ENCODE measurements at places on chromosomes 1 and 21. TPM values are rescaled to one million over a fixed set of nuclear protein-coding genes. Genes with fewer than 3 reads are reported as not detected.
A peak's percentile ranks its signal among the peaks of the same experiment; 100 is the strongest.

Gene PTGER3
- total RNA-seq, result 0.26 TPM

Gene SLC37A1
- total RNA-seq, result 34.8 TPM

Gene OLFML2B
- 1.4 TPM for total RNA-seq

DNA sequence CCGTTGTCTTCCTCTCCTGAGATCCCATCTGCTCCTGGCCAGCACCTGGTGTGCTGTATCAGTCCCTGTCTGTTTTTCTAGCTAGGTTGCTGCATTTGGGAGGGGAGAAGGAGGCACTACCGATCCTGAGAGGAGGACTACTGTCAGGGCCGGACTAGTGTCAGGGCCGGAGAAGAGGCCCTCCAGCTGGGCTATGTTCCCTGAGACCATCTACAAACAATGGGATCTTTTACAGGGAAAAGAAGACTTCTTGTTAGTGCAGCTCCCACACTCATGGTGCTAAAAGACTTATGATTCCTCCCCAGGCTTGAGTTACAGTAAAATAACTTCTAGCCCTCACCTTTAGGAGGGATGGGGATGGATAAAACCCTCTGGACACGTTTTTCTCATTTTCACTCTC is 141.0 kb upstream of the TNR start:
- peaks cover 3% of the 10 kb centered on the region for H3K4me1 ChIP-seq
- H3K36me3 ChIP-seq, result no peaks in the 10 kb centered on the region
- no peak overlapping the region for H3K27ac ChIP-seq
- peaks cover 13% of the 10 kb centered on the region for H3K27me3 ChIP-seq
- no peak overlapping the region for H3K4me3 ChIP-seq
- DNase-seq, result no peak

Gene MMEL1
- 0.59 TPM for total RNA-seq

GRCh38 chr1:30660241-30660640 is 63.1 kb downstream of the MATN1 start:
- no peak overlapping the region for H3K4me3 ChIP-seq
- H3K27ac ChIP-seq, result no peak overlapping the region
- H3K4me1 ChIP-seq, result peaks cover 4% of the 10 kb centered on the region

GRCh38 chr1:7228252-7228961 is 443.2 kb downstream of the CAMTA1 start:
- H3K27ac ChIP-seq, result no peak overlapping the region
- no peaks in the 10 kb centered on the region for H3K36me3 ChIP-seq
- no peaks in the 10 kb centered on the region for H3K27me3 ChIP-seq
- DNase-seq, result no peak
- no peak overlapping the region for H3K4me3 ChIP-seq

Gene CYP4A22
- total RNA-seq, result not detected

- no peak overlapping the region for H3K27ac ChIP-seq
- DNase-seq, result no peak
- no peak overlapping the region for H3K4me3 ChIP-seq
Measured at GRCh38 chr1:175863299-175864050, 120.1 kb upstream of the TNR start.

DNA sequence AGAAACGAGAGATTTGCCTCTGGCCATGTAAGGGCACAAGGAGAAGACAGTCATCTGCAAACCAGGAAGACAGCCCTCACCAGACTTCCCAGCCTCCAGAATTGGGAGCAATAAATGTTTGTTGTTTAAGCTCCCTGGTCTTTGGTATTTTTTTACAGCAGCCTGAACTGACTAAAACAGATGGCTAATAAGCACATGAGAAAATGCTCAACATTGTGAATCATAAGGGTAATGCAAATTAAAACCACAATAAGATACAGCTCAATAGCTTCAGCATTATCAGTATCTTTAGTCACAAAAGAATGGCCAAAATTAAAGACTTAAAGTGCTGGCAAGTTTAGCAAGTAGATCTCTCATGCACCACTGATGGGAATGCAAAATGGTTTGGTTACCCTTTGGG is 11.7 kb downstream of the UBE2G2 start:
- no peaks in the 10 kb centered on the region for H3K4me1 ChIP-seq
- no peak for DNase-seq
- H3K27ac ChIP-seq, result no peak overlapping the region
- H3K27me3 ChIP-seq, result no peaks in the 10 kb centered on the region
- H3K36me3 ChIP-seq, result peaks cover 44% of the 10 kb centered on the region

GRCh38 chr1:160374306-160375110 is 7.6 kb downstream of the NHLH1 start:
- DNase-seq, result peak; percentile 63
- H3K27ac ChIP-seq, result no peak overlapping the region
- H3K4me1 ChIP-seq, result peaks cover 20% of the 10 kb centered on the region
- no peaks in the 10 kb centered on the region for H3K36me3 ChIP-seq

Gene TNFRSF8
- total RNA-seq, result 3.2 TPM

DNA sequence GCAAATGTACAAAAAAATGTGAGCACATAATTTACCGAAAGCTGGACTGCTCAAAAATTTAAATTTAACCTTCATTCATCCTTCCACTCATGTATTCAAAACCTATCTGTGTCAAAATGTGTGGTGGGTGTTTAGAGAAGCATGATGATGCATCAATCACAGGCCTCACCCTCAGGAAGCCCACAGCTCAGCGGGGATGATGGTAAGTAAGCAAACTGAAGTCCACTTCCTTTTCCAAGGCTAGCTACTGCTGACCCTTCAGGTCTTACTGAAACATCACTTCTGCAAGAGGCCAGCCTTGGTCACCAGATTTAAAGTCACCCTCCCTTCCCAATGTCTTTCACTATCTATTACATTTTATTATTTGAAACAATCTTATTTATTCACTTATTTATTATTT is 254.5 kb downstream of the DNM3 start:
- H3K4me1 ChIP-seq, result no peaks in the 10 kb centered on the region
- peaks cover 10% of the 10 kb centered on the region for H3K36me3 ChIP-seq
- no peaks in the 10 kb centered on the region for H3K27me3 ChIP-seq

Gene NBPF10
- total RNA-seq, result 0.50 TPM

- DNase-seq, result no peak
- no peak overlapping the region for H3K27ac ChIP-seq
- H3K27me3 ChIP-seq, result no peaks in the 10 kb centered on the region
Measured at GRCh38 chr1:219130366-219130935, 43.2 kb upstream of the LYPLAL1 start.

Gene NCF2
- not detected for total RNA-seq

DNA sequence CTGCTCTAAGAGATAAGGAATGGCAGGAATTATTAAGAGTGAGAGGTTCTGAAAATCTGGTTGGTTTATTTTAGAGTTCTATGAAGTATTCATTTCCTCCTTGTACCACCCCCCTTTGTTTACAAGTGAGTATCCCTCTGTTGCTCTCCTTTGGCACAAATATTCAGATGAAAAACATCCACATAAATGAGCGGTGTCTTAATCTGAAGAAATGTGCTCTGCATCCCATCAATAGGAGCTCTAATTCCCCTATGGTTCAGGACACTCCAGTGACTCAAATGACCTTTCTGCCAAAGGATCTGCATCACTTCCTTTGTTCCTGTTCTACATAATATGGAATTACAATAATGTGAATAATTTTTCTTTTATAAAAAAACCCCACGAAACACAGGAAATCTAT is 16.6 kb downstream of the DDAH1 start:
- H3K4me3 ChIP-seq, result no peak overlapping the region
- no peaks in the 10 kb centered on the region for H3K27me3 ChIP-seq
- no peaks in the 10 kb centered on the region for H3K36me3 ChIP-seq
- DNase-seq, result no peak

- no peaks in the 10 kb centered on the region for H3K4me1 ChIP-seq
- H3K27ac ChIP-seq, result no peak overlapping the region
- no peaks in the 10 kb centered on the region for H3K36me3 ChIP-seq
- H3K27me3 ChIP-seq, result no peaks in the 10 kb centered on the region
- DNase-seq, result no peak
- H3K4me3 ChIP-seq, result no peak overlapping the region
Measured at GRCh38 chr1:1291023-1291528, 10.8 kb downstream of the SCNN1D start.

Gene OR10Z1
- not detected for total RNA-seq

- DNase-seq, result no peak
- H3K4me3 ChIP-seq, result no peak overlapping the region
- no peaks in the 10 kb centered on the region for H3K36me3 ChIP-seq
- no peaks in the 10 kb centered on the region for H3K4me1 ChIP-seq
- H3K27ac ChIP-seq, result no peak overlapping the region
Measured at GRCh38 chr1:27778056-27778455, 5.0 kb downstream of the STX12 start.

Gene TRIM58
- total RNA-seq, result 1.7 TPM

- peaks cover 2% of the 10 kb centered on the region for H3K27me3 ChIP-seq
- peaks cover 9% of the 10 kb centered on the region for H3K4me1 ChIP-seq
- no peak for DNase-seq
- no peak overlapping the region for H3K4me3 ChIP-seq
- H3K36me3 ChIP-seq, result no peaks in the 10 kb centered on the region
Measured at GRCh38 chr1:212670882-212671281, 28.8 kb downstream of the BATF3 start.

DNA sequence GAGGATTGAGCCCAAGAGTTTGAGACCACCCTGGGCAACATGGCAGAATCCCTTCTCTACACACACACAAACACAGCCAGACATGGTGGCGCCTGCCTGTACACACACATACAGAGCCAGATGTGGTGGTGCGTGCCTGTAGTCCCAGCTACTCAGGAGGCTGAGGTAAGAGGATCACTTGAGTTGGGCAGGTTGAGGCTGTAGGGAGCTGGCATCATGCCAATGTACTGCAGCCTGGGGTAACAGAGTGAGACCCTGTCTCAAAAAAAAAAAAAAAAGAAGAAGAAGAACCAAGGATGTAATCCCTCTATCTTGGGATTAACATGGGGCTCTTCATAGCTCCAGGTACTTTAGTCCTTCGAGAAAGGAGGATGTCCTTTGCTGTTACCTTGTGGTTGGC is 29.4 kb upstream of the PIGV start:
- no peak overlapping the region for H3K27ac ChIP-seq
- no peaks in the 10 kb centered on the region for H3K27me3 ChIP-seq
- no peaks in the 10 kb centered on the region for H3K4me1 ChIP-seq
- no peak overlapping the region for H3K4me3 ChIP-seq
- H3K36me3 ChIP-seq, result peaks cover 30% of the 10 kb centered on the region

- H3K27ac ChIP-seq, result no peak overlapping the region
- no peak for DNase-seq
- no peaks in the 10 kb centered on the region for H3K27me3 ChIP-seq
- no peaks in the 10 kb centered on the region for H3K4me1 ChIP-seq
Measured at GRCh38 chr1:100585786-100586185, 47.8 kb downstream of the GPR88 start.

DNA sequence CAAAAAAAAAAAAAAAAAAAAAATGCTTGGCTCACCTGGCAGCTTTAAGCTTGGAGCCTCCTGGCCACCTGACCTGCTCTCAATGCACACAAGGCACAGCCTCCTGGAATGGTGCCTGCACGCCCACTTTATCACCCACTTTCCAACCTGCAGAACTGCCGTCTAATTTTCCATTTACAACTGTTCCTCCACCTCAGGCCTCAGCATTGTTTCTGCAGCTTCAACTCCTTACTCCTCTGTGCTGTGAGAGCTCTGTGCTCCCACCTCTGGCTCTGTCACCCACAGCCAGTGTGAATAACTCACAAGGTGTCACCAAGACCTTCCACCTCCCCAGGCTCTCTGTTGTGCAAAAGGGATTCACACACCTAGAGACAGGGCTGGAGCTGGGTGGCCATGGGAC is 38.7 kb upstream of the GPR157 start:
- H3K4me1 ChIP-seq, result no peaks in the 10 kb centered on the region
- H3K27ac ChIP-seq, result no peak overlapping the region

DNA sequence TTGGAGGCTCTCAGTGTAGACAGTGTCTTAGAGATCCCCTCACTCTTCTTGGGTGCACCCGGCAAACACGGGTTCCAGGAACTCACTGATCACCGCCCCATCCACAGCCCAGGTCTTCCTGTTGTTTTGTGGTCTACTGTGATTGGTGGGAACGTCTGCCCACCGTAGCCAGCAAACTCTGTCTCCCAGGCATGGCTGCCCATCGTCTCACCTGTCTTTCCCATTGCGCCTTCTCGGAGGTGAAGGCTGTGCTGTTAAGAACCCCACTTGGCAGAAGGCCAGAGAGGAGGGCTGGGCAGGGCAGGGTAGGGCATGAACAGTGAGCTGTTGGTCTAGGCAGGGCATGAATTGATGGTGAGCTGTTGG is 14.1 kb upstream of the KCNA2 start:
- no peaks in the 10 kb centered on the region for H3K36me3 ChIP-seq
- peaks cover 3% of the 10 kb centered on the region for H3K27me3 ChIP-seq
- DNase-seq, result no peak
- no peak overlapping the region for H3K4me3 ChIP-seq
- no peak overlapping the region for H3K27ac ChIP-seq
- H3K4me1 ChIP-seq, result no peaks in the 10 kb centered on the region

DNA sequence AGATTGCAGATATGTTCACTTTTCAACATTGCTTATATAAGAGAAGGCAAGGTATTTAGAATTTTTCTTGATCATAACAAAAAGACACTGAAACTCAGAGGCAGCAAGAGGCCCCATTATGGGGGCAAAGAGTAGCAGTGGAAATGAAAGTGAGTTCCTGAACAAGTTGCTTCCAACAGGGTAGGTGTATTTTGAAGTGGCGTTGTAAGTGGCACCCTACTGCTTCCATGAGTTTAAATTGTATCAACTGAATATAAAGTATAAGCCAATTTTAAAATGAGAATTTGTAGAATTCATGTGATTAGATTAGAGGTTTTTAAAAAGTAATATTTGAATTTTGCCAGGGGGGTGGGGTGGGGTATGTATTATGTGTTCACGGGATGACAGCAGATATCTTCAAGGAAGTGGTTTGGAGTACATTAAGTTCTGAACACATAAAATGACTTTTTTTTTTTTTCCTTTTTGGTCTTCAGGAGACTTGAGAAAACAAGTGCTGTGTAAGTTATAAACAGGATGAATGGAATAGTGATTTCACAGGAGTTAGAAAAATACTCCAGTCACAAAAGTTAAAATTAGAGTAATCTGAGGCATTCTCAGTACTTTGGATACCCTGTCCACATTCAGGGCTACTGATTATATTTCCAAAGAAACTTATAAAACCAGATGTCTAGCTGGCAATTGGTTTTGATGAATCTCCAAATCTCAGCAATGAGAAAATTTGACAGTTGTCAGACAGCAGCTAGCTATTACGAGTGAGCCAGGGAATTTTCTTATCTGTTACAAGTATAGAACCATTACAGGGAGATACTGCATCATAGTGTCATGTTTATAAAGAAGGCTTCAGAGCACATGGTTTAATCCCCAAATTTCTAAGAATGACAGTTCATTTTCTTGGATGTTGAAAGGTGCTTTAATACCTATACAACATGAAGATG is 182.0 kb downstream of the ST6GALNAC3 start:
- H3K4me1 ChIP-seq, result no peaks in the 10 kb centered on the region
- no peak overlapping the region for H3K27ac ChIP-seq
- no peak overlapping the region for H3K4me3 ChIP-seq
- no peaks in the 10 kb centered on the region for H3K36me3 ChIP-seq
- no peak for DNase-seq
- no peaks in the 10 kb centered on the region for H3K27me3 ChIP-seq

Gene SLC6A17
- 0.46 TPM for total RNA-seq

Data from H9 (cell line).